ENCODE measurements at places on chromosomes 1 and 21.
A peak's percentile ranks its signal among the peaks of the same experiment; 100 is the strongest.

DNA sequence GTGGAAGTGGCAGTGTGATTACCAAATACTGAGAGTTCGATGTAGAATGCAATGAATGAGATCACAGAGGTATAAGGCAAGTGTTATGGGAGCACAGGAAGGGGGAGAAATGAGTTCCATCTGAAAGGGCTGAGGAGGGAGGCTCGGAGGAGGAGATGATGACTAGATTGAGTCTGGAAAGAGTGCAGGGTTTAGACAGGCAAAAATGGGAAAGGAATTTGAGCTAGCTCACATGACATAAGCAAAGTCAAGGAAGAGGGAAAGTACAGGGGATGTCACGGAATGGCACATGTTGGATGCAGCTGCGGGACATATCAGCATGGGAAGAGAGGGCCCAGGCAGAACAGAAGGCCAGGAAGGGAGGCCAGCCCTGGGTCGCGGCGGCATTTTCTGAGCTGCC is 132.7 kb downstream of the RUNX1 start:
- no peak for DNase-seq

DNA sequence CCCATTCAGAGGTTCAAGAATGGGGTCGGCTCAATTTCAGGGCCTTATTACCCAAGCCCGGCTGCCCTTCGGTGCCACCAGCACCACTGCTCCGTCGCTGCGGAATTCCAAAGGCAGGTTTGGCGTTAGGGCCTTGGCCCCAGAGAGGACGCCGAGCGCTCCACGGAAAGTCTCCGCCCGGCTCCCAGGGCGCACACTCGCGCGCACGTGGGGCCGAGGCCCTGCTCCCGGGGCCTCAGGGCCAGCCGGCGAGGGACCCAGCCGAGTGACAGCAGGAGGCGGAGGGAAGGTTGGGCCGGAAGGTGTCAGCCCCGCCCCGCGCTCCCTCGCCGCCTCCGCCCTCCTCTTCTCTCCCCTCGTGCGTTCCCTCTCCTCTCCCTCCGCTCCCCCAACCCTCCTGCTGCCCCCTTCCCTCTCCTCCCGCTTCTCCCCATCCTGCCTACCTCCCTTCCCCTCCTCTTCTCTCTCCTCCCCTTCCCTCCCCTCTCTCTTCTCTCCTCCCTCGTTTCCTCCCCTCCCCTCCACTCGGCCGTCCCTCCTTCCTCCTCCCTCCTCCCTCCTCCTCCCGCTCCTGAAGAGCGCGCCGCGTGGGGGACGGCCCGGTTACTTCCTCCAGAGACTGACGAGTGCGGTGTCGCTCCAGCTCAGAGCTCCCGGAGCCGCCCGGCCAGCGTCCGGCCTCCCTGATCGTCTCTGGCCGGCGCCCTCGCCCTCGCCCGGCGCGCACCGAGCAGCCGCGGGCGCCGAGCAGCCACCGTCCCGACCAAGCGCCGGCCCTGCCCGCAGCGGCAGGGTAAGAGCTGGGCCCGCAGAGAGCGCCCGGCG is at the start of gene ETS2:
TSS of gene ETS2 (plus strand) at position 602 of the 825 bp plus-strand sequence. CDS start 4,106 bp downstream, outside the sequence.
- peak; percentile 51 for DNase-seq

GRCh38 chr1:125065092-125065820 is 3880.5 kb downstream of the SRGAP2C start:
- no peak for DNase-seq

GRCh38 chr1:245961137-245961540 is 545.9 kb downstream of the SMYD3 start:
- no peak for DNase-seq

DNA sequence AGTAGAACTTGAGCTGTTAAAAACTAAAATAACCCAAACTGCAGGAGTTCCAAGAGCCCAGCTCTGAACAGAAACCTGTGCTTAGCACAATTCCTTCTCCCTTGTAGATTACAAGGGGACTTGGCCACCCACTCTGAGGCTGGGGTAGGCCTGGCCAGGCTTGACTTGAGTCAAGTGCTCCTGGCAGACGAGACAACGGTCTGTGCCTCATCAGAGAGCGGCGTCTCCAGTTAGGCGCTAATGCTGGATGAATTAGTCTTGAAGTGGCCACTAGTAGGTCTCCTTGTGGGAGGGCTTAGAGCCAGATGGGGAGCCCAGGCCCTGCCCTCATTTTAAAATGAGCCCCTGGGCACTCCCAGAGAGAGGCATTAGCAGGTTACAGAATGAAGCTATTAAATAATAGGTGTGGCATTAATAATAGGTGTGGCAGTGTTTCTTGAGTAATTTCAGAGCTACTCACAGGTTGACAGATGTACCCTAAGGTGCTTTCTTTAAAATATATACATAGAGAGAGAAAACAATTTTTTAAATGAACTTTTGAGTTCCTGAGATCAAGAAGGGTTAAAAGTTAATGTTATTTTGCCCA is 1.1 kb downstream of the EEIG2 start:
- DNase-seq: peak; percentile 33

GRCh38 chr1:89831462-89832120 is 10.8 kb downstream of the LRRC8D start:
- no peak for DNase-seq

- no peak for DNase-seq
Measured at GRCh38 chr1:29283804-29284195, 47.5 kb downstream of the PTPRU start.

DNA sequence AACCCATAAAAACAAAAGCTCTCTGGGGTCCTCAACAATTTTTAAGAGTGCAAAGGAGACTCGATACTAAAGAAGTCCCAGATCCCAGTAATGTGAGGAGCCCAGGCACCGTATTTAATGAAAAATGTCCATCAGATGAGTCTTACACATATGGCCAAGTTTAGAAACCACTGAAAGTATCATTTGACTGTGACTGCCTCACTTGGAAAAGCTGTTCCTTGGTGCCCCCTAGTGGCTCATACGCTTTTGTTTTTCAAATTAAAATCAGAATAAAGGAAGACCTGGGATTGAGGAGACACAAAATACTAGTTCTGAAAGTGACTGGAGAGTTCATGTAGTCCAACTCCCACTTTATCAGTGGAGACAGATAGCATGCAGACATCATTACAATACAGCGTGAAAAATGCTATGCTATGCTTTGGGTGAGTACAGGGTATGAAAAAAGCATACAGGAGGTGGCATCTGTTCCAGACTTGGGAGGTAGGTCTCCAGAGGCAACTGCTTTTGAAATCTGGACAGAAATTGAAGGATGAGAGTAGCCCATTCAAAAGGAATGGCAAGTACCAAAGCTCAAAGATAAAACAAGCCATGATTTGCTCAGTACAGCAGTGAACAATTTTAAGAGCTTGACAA is 33.8 kb downstream of the GDAP2 start:
- peak; percentile 29 for DNase-seq

DNA sequence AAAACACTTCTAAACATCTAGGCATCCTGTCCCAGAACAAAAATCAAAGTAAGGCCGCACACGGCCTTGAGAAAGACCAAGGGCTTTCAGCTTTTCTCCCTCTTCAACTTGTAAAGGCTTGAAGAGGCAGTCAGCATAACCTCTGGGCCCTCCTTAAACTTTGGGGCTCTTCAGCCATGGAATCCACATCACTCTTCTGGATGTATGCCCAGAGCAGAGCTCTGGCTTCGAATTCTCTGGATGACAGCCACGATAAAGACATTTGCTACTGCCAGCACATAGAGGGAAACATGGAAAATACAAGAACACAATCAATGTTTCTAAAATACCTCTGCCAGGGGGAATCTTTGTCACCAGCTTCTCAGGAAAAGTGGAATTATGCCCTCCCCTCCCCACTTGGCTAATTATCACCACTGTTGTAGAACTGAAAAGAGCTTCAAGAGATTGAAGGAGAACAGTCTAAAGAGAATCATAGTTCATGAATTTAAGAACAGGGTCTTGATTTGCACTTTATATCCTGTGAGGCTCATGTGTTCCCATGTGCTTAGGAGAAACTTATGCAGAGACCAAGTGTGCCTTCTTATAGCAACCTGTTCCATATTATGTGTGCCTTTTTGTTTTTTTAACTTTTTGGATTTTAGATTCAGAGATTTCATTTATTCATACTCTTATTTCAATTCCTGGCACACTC is 39.0 kb upstream of the DPT start:
- no peak for DNase-seq

GRCh38 chr1:78373676-78374075 is 117.1 kb upstream of the PTGFR start:
- no peak for DNase-seq

DNA sequence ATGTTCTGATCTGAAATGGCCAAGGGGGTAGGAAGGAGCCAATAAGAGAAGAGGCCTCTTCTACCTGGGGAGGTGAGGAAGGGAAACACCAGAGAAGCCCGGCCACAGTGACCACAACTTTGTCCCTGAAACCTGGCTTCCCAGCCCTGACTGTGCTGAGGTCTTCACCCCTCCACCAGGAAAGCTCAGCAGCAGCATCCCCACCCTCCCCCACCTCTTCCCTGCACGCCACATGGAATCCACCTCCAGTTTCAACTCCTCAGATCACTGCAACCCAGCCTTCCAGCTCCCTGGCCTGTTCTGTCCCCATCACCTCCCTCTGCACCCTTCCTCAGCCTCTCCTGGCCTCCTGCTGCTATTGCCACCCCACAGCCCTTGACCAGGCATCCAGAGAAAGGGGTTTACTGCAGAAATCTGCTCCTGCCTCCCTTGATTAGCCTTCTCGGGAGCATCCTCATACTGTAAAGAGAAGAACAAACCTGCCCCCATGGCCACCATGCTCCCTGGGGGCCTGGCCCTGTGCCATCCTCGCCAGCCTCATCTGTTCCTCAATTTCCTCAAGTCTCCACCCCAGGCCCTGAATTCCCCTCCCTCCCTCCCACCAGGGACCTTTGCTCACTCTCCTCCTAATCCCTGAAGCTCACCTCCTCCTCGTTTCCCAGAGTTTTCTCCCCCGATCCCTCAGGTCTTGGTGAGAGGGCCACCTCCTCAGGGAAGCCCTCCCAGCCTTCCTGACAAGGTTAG is 450.9 kb downstream of the MATN1 start:
- no peak for DNase-seq

GRCh38 chr21:16002874-16003466 is 273.2 kb downstream of the USP25 start:
- peak; percentile 2 for DNase-seq

DNA sequence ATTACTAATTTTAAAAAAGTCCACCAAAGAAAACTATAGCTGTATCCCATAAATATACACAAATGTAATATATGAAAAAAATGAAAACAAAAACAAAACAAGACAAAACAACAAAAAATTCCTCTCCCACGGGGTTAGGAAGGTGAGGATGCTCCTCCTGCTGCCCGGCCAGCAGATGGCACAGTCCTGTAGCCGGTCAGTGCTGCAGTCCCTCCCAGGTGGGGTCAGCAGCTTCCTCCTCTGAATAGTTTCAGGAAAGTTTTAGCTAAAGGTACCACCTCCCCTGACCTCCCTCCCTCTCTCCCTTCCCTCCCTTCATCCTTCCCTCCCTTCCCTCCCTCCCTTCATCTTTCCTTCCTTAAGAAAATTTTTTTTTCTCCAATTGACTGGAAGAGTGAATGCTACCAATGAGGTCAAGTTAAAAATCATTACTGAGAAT is 67.8 kb upstream of the BCL10 start:
- peak; percentile 53 for DNase-seq

- DNase-seq: no peak
Measured at GRCh38 chr1:201585901-201586300, 47.0 kb downstream of the NAV1 start.

DNA sequence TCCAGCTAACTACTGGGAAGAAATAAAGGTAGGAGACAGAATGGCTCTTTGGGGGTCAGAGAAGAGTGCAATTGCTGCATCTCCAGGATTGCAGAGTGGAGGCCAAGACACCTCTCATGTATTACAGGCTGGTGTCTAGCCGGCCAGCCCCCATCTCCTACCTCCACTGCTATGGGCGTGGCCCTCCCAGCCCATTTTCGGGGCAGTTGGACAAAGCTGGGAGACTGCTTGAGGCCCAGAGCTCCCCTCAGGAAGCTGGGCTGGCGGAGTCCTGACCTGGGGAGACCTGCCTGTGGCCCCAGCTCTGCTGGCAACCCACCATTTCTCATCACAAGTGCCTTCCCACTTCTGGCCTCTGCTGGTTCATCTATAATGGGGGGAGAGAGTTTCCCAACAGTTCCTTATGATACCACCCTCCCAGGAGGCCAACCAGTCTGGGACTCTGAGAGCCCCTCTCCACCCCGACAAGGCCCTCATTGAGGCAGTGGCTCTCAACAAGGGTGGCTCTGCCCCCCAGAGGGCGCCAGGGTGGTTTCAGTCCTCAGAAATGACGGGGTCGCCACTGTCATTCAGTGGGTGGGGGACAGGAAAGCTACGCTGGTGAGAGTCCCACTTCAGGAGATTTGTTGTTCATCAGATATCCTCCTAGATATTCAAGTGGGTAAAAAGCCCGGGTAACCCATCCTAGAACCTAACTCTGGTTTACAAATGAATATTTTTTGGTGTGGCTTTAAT is 11.5 kb downstream of the RAP1GAP start:
- no peak for DNase-seq

GRCh38 chr1:182615468-182616129 is 11.4 kb upstream of the RGS16 start:
- no peak for DNase-seq

- no peak for DNase-seq
Measured at GRCh38 chr1:103129255-103129654, 20.9 kb upstream of the COL11A1 start.

DNA sequence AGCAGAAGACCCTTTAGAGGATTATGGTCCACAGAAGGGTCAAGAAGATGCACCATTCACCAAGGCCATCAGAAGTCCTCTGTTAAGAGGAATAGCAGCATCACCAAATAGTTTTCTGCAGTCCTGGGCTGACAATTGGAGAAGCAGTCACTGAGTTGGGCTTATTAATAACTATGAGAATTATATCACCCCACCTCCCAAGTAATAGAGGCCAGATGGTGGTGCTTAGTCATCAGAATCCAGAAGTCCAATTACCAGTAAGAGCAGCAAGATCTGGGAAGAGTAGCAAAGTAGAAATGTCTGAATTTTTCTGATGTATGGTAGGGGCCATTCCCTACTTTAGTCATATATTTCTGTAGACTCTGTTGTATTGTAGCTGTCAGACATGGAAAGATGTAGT is 6.1 kb upstream of the PSMA5 start:
- no peak for DNase-seq

DNA sequence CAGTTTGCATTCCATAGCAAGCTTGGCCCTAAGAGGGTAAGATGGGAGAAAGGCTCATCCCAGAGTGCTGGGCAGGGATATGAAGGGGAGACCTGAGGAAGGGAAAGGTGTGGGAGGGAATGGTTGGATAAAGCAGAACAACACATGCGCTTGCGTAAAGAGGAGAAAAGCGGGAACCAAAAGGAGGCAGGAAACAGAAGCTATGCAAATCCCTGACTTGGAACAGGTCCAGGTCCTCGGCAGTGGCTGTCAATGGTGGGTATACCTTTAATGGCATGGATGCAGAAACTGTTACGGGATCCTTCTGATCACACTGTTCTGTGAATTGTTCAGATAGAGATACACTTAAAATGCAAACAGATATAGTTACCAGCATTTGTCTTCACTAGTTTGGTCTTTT is 455.6 kb downstream of the SIPA1L2 start:
- no peak for DNase-seq

GRCh38 chr1:23193391-23194118 is 23.7 kb downstream of the HTR1D start:
- DNase-seq: no peak

GRCh38 chr1:31370021-31370420 is 2.9 kb downstream of the FABP3 start:
- DNase-seq: no peak

- no peak for DNase-seq
Measured at GRCh38 chr1:66262208-66262963, 271.6 kb upstream of the SGIP1 start.

Data from SW 1271 (cell line).